Upper lobe of left lung (tissue), 6 donors: ENCODE measurements at places on chromosomes 13 and 19. TPM values are rescaled to one million over a fixed set of nuclear protein-coding genes. Genes with fewer than 3 reads are reported as not detected.
A peak's percentile ranks its signal among the peaks of the same experiment; 100 is the strongest.

DNA sequence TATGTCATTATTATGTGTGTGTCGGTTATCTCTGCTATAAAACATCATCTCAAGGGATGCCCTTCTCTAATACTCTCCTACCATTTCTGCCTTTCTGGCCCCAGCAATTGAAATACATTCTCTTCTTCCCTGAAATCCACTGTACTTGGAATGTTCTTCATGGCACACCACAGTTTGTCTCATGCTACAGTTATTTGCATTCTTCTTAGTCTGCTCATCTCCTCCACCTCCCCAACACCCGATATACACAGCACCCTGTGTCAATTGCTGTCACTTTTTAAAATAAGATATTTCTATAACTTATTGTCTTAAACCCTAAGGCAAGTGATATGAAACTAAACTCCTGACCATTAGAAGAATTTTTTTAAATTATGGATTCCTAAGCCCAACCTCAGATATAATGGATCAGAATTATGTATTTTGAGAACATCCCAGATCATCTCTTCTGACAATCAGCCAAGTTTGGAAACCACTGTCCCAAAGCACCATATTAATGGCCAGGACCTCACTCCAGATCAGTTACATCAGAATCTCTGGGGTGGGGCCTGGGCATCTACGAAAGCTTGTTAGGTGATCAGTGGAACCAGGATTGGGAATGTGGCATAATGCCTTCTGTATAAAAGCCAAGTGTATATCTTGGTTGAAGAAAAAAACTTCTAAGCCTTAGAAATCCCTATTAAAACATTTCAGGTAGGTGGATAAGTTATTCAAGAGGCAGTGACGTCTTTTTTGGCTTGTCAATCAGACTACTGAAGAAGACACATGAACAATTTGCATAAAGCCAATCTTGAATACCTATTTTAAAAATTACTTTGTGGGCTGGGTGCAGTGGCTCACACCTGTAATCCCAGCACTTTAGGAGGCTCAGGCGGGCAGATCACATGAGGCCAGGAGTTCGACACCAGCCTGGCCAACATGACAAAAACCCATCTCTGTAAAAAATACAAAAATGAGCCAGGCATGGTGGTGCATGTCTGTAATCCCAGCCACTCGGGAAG lies 30.0 kb upstream of the KBTBD7 start:
- H3K4me1 ChIP-seq, result no peaks in the 10 kb centered on the region
- H3K27ac ChIP-seq, result no peak overlapping the region
- no peak overlapping the region for H3K4me3 ChIP-seq
- no peaks in the 10 kb centered on the region for H3K27me3 ChIP-seq

The PTH2 gene
- not detected for total RNA-seq

The HIF3A gene
- 66.9 TPM for total RNA-seq

- peaks cover 45% of the 10 kb centered on the region for H3K36me3 ChIP-seq
- H3K4me3 ChIP-seq, result no peak overlapping the region
- no peaks in the 10 kb centered on the region for H3K4me1 ChIP-seq
- H3K27me3 ChIP-seq, result no peaks in the 10 kb centered on the region
Measured at GRCh38 chr19:45275370-45275971, 24.4 kb downstream of the MARK4 start.

The PRTN3 gene
- 1.1 TPM for total RNA-seq

- no peaks in the 10 kb centered on the region for H3K27me3 ChIP-seq
- no peaks in the 10 kb centered on the region for H3K4me1 ChIP-seq
- H3K27ac ChIP-seq, result no peak overlapping the region
- DNase-seq, result no peak
- H3K4me3 ChIP-seq, result no peak overlapping the region
Measured at GRCh38 chr13:40697711-40698110, 31.3 kb upstream of the FOXO1 start.

DNA sequence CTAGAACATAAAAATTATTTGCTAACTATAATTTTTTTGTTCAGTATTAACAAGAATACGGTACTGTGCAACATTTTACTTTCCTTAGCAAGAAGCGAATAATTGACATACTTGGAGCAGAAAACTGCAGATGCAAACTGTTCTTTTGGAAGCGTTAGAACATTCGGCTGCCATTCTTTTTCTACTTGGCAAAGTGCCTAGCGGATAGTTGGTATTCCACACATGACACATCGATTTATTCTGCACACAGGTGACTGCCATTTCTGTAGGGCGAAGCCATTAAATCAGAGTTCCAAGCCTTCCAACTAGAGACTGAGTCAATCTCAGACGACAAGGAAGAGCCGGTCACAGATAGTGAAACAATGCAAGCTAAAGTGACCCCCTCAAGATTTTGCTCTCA lies 117.4 kb downstream of the TRPC4 start:
- H3K36me3 ChIP-seq, result no peaks in the 10 kb centered on the region
- no peak overlapping the region for H3K27ac ChIP-seq
- H3K4me3 ChIP-seq, result no peak overlapping the region

DNA sequence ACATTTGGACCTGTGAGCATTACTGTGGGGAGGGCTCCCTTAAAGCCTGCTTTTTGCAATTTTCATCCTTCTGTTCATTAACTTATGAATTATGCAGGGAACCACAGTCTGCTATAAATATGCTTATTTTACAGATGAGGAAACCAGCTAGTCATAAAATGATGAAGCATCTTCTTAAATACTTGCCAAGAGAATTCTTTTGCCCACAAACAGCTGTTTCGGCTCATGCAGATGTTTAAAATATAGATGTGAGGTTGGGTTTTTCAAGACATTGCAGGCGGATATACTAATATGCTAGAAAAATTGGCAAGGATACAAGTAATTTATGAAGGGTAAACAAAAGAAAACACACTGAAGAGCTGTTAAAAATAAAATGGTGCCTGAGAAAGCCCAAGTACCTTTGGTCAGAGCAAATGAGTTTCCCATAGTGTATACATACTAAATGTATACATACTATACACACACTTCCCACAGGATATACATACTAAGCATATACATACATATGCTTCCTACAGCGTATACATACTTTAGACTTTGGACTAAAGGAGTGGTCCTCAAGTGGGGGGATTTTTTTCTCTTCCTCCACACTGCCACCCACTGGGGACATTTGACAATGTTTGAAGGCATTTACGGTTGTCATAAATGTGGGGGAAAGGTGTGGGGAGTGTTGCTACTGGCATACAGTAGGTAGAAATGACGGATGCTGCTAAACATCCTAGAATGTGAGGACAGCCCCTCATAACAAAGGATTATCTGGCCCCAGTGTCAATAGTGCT lies 164.9 kb upstream of the CSNK1A1L start:
- H3K27ac ChIP-seq, result no peak overlapping the region
- no peaks in the 10 kb centered on the region for H3K4me1 ChIP-seq
- DNase-seq, result no peak

DNA sequence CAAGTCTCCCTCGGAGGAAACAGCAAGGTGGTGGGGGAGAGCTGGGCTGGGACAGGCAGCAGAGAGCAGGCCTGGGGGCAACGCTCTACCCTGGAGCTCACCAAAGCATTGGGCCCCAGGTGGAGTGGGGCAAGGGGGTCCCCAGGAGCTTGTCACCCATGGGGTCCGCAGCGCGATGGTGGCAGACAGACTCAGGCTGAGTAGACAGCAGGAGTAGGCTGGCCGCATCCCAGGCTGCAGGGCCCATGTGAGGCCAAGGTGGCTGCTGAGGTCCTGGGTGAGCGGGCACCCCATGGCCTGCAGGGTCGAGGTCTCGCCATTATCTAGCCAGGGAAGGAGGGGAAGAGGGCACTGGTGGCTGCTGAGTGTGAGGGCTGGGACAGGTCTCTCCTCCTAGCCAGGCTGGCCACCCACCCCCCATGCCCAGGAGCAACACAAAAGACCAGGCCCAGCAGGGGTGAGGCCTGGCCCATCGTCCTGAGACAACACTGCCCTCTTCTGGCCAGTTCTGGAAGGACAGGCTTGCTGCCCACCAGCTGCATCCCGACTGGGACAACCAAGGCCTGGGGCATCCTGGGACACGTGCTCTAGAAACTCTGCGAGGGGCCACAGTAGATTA lies 33.1 kb downstream of the CEBPG start:
- H3K4me1 ChIP-seq, result peaks cover 12% of the 10 kb centered on the region
- no peak overlapping the region for H3K4me3 ChIP-seq
- H3K36me3 ChIP-seq, result no peaks in the 10 kb centered on the region
- no peak overlapping the region for H3K27ac ChIP-seq

The COL5A3 gene
- total RNA-seq, result 31.4 TPM

The CXCL17 gene
- 78.4 TPM for total RNA-seq

The ZNF177 gene
- 3.1 TPM for total RNA-seq

DNA sequence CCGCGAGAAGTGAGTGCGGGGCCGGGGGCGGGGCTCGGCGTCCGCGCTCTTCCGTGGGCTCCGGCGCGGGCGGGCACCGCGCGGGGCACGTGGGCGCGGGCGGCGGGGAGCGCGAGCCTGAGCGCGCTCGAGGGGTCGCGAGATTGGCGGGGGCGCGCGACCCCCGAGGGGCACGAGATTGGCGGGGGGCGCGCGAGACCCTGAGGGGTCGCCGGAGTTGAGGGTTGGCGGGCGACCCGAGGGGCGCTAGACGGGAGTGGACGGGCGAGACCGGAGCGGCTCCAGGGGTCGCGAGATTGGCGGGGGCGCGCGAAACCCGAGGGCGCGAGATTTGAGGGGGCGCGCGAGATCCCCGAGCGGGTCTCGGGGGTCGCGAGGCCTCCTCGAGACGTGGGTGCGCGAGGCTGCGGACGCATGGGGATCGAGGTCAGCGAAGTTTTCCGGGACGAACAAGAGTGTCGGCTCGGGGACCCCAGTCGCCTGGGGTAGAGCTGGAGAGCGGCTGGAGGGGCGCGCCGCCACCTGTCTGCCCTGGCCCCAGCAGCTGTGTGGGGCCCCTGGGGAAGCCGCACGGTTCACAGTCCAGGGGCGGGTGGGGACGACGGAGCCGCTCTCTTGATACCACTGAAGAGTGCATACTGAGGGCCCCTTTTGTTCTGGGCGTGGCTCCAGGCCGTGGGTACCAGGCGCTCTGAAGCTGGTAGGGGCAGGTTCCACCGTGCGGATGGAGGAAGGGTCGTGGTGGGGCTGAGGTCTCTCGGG lies 682 bp downstream of the SSBP4 start:
- DNase-seq, result no peak
- peaks cover 60% of the 10 kb centered on the region for H3K4me1 ChIP-seq
- no peaks in the 10 kb centered on the region for H3K27me3 ChIP-seq
- no peaks in the 10 kb centered on the region for H3K36me3 ChIP-seq
- H3K27ac ChIP-seq, result peak overlapping the region; percentile 94
- peak overlapping the region; percentile 80 for H3K4me3 ChIP-seq

DNA sequence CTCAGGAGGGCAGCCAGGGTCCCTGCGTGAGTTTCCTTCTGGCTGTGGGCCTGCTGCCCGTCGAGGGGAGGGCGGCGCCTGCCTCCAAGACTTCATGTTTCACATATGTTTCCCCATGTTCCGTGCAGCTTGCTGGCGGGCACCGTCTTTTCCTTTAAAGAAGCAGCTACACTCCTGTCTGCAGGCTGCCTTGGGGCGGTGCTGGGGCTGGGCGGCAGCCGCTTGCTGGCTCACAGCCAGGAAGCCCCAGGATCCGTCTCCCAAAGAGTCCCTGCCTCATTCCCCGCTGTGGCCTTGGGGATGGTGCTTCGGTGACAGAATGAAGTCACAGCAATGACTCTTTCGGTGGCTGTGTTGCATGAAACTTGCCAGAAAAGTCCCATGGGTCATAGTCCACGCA lies 24.9 kb downstream of the PIAS4 start:
- no peak for DNase-seq
- no peak overlapping the region for H3K27ac ChIP-seq
- no peaks in the 10 kb centered on the region for H3K4me1 ChIP-seq
- H3K4me3 ChIP-seq, result no peak overlapping the region

DNA sequence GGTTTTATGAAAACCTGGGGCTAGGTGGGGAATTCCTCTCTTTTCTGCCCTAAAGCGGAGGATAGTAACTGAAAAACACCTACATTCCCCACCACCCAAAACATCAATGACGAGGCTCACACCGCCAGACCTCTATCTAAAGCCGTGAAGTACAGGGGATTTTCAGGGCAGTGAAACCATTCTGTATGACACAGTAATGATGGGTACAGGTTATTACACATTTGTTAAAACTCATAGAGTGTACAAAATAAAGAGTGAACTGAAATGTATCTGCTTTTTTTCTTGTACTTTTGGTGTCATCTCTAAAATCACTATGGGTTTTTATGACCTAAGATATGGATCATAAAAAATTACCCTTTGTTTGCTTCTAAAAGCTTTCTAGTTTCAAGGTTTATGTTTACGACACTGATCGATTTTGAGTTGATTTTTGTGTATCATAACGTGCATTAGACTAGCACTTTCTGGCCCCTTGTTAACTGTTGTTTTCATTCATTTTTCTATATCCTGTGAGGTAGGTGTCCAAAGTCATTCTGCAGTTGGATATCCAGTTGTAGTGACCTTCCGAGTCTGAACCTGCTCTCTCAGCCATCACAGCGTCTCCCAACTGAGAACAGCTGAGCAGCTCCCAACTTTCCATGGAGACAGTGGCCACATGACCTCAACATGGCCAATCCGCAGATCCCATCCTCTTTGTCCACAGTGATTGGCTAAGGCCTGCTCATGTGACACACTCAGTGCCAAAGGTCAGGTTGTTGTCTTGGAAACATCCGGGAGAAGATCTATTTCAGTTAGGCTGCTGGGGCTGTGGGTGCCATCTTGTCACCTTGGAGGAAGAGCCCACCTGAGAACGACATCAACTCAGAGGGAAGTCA lies 10.3 kb downstream of the MBD3L2B start:
- H3K36me3 ChIP-seq, result no peaks in the 10 kb centered on the region
- H3K4me3 ChIP-seq, result no peak overlapping the region
- no peaks in the 10 kb centered on the region for H3K27me3 ChIP-seq
- no peak for DNase-seq
- no peaks in the 10 kb centered on the region for H3K4me1 ChIP-seq
- no peak overlapping the region for H3K27ac ChIP-seq

GRCh38 chr13:36999054-36999714 lies at the start of gene ALG5:
Gene ALG5, minus strand, starts transcription at chr13:36999340. Its CDS starts 40 bp downstream, at chr13:36999300.
- peak within 1 kb of the TSS; percentile 98 for H3K27ac ChIP-seq
- no peaks in the 10 kb centered on the region for H3K27me3 ChIP-seq
- peaks cover 21% of the 10 kb centered on the region for H3K4me1 ChIP-seq
- H3K4me3 ChIP-seq, result peak within 1 kb of the TSS; percentile 96

- H3K4me1 ChIP-seq, result peaks cover 6% of the 10 kb centered on the region
- H3K27me3 ChIP-seq, result no peaks in the 10 kb centered on the region
- H3K36me3 ChIP-seq, result no peaks in the 10 kb centered on the region
- no peak for DNase-seq
Measured at GRCh38 chr19:51472607-51473006, 5.7 kb upstream of the CEACAM18 start.
